Spleen (tissue), 13 donors: ENCODE measurements at places on chromosomes 16 and 17. TPM values are rescaled to one million over a fixed set of nuclear protein-coding genes. Genes with fewer than 3 reads are reported as not detected.

Gene CAPNS2
- not detected for total RNA-seq

DNA sequence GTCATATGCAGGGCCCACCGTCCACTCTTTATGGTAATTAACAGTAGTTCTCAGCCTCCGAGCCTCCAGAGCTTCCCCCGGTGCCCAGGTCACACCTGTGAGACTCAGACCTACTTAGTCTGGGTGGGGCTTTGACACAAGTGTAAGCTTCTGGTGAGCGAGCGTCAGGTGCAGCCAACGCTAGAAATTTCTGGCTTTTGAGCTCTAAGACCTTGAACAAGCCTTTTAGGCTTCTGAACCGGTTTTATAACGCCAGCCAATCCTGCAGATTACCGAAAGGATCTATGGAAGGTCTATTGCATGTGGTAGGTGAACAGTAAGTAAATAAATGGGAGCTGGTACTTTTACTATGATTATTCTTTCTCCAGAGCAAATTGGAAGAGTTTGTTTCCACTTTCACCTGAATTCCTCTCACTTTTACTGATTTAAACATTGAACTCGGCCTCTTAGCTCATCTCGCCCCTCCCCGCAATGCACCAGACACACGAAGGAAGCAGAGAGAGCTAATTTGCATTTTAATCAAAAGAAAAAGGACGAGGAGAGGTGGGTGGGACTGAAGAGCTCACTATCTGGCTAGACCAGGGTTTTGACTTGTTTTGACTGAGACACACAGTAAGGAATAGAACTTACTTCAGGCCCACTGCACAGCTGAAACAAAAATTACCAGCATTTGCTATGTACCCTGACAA is 47.1 kb downstream of the ABAT start:
- DNase-seq: no peak
- H3K27me3 ChIP-seq: no peaks in the 10 kb centered on the region
- no peak overlapping the region for H3K27ac ChIP-seq

DNA sequence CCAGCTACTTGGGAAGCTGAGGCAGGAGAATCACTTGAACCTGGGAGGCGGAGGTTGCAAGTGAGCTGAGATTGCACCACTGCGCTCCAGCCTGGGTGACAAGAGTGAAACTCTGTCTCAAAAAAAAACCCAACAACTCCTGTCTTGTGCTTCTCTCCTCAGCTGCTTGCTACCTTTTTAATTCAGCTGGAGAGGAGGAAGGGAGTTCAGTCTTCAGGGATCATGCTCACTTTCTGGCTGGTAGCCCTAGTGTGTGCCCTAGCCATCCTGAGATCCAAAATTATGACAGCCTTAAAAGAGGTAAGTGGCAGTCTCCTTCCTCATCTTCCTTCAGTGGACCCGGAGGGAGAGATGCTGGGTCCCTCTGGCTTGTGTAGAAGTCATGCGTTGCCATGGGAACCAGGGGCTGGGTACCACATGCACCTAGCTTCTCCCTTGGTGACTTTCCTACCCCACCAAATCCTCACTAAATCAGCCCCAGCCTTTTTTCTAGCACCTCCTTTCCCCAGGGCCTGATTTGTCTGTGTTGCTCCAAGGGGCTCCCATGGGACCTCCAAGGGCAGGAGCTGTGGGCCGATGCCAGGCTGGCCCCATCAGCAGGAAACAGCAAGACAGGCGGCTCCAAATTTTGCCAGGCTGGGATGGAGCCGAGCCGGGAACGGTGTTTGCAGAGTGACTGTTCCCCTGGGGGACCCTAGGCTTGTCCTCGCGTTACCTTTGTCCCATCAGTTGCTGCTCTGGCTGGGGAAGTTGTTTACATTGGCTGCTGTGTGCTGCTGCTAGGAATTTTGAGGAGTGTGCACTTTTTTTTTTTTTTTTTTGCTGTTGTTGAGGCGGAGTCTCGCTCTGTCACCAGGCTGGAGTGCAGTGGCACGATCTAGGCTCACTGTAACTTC is 65.2 kb downstream of the ABCC1 start:
- H3K4me3 ChIP-seq: no peak overlapping the region
- no peak for DNase-seq
- no peaks in the 10 kb centered on the region for H3K4me1 ChIP-seq
- H3K36me3 ChIP-seq: peaks cover 77% of the 10 kb centered on the region
- H3K27me3 ChIP-seq: no peaks in the 10 kb centered on the region

DNA sequence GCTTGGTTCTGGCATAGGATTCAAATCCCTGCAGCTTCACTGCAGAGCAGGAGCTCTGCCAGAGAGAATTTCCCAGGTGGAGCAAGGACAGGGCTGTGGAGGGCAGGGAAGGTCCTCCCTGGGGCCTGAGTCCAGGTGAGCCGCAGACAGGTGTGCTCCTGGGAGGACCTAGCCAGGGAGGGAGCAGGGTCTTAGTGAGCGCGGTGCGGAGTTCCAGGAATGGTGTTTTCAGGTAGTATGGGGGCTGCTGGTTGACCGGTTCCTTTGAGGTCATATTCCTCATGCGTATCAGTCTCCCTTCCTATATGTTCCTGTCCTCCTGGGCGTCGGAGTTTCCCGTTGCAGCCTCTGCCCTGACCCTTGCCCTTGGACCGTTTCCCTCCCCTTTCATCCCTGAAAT is 813.3 kb downstream of the KCNJ18 start:
- H3K4me3 ChIP-seq: no peak overlapping the region
- H3K27ac ChIP-seq: no peak overlapping the region
- DNase-seq: no peak
- no peaks in the 10 kb centered on the region for H3K36me3 ChIP-seq
- H3K27me3 ChIP-seq: no peaks in the 10 kb centered on the region

DNA sequence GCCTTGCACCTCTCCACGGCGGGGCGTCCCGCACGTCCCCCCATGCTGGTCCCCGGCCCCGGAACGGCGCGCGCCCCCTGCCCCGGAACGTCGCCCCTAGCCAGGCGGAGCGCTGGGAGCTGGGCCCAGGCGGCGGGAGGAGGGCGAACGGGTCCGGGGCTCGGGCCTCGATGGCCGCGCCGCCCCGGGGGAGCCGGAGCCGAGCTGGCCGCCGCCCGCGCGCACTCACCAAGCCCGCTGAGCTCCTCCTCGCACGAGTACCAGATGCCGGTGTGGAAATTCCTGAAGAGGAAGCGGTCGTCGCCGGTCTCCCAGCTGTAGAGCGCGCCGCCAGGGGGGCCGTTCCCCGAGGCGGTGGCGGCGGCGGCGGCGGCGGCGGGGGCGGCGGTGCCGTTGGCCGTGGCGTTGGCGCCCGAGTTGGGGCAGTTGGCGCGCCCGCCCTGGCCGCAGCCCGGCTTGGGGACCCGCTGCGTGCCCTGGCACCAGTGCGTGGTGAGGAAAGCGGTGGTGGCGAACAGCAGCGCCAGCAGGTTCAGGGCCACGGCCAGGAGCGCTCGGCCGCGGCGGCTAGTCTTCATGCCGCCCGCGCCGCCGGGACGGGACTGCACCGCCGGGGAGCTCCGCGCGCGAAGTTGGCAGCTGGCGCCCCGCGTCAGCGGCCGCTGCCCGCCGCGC is 530 bp downstream of the GSG1L start:
- peaks cover 8% of the 10 kb centered on the region for H3K4me1 ChIP-seq
- no peak overlapping the region for H3K27ac ChIP-seq
